SJCRH30 (cell line): ENCODE measurements at places on chromosomes 1 and 21.

GRCh38 chr1:35442734-35443133, 114.5 kb downstream of the KIAA0319L start:
- H3K27me3 ChIP-seq, result no peaks in the 10 kb centered on the region
- no peak for DNase-seq
- peaks cover 15% of the 10 kb centered on the region; the same call in 1 of the 2 replicates for H3K36me3 ChIP-seq
- H3K4me3 ChIP-seq, result no peak overlapping the region
- no peak overlapping the region for H3K27ac ChIP-seq
- no peaks in the 10 kb centered on the region for H3K4me1 ChIP-seq

GRCh38 chr1:44113095-44113609, 5.5 kb upstream of the KLF17 start:
- peaks cover 5% of the 10 kb centered on the region; the same call in 1 of the 2 replicates for H3K4me1 ChIP-seq
- no peak for DNase-seq
- H3K4me3 ChIP-seq, result no peak overlapping the region
- H3K36me3 ChIP-seq, result no peaks in the 10 kb centered on the region
- peaks cover 3% of the 10 kb centered on the region; the same call in 1 of the 2 replicates for H3K27me3 ChIP-seq

DNA sequence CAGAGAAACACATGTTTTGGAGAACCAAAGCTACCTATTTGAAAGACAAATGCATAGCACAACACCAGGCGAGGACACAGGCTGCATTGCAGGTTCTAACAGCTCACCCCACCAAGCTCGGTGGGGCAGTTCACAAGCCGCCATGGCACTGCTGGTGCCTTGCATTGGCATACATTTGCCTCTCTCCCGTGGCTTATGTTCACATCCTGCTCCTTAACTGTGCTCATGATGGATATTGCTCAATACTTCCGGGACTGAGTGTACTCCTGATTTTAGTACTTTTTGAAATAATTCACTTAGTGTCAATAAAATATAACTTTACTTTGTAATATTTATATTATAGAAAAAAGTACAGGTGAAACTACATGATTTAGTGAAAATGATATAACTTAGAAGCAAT, 1187.4 kb upstream of the NCAM2 start:
- no peaks in the 10 kb centered on the region for H3K27me3 ChIP-seq
- H3K4me1 ChIP-seq, result 0 out of 2 replicates have a peak, but pooled peaks cover 2% of the 10 kb centered on the region
- no peak for DNase-seq
- no peak overlapping the region for H3K27ac ChIP-seq
- H3K36me3 ChIP-seq, result no peaks in the 10 kb centered on the region

GRCh38 chr1:75764057-75764655, 21.9 kb upstream of the RABGGTB start:
- H3K27ac ChIP-seq, result no peak overlapping the region
- no peaks in the 10 kb centered on the region for H3K27me3 ChIP-seq
- H3K4me1 ChIP-seq, result 0 out of 2 replicates have a peak, but pooled peaks cover 6% of the 10 kb centered on the region
- no peak overlapping the region for H3K4me3 ChIP-seq
- H3K36me3 ChIP-seq, result peaks cover 7% of the 10 kb centered on the region; the same call in 1 of the 2 replicates

DNA sequence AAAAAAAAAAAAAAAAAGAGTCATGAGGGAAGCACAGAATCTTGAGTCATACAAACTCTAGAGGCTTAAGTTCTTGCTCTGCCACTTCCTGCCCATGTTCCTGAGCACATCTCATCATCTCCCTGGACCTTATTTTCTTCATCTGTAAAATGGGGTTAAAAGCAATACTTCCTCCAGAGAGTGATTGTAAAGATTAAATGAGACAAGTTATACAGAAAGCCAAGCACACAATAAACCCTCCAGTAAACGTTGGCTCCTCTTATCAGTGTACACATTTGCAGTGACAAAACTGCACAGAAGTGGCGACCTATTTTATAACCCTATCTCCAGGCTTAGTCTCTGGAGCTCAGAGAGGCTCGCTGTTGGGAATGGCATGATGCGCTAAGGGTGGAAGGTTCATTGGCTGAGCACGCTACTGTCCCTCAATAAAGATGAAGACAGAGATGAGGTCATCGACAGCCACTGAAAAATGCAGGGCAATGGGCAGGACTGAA, 82.1 kb downstream of the RRAGC start:
- DNase-seq, result no peak
- peaks cover 6% of the 10 kb centered on the region; the same call in 1 of the 2 replicates for H3K4me1 ChIP-seq
- H3K36me3 ChIP-seq, result no peaks in the 10 kb centered on the region
